Right ventricle myocardium superior (tissue), 1 donor: ENCODE measurements at places on chromosomes 4 and X.

DNA sequence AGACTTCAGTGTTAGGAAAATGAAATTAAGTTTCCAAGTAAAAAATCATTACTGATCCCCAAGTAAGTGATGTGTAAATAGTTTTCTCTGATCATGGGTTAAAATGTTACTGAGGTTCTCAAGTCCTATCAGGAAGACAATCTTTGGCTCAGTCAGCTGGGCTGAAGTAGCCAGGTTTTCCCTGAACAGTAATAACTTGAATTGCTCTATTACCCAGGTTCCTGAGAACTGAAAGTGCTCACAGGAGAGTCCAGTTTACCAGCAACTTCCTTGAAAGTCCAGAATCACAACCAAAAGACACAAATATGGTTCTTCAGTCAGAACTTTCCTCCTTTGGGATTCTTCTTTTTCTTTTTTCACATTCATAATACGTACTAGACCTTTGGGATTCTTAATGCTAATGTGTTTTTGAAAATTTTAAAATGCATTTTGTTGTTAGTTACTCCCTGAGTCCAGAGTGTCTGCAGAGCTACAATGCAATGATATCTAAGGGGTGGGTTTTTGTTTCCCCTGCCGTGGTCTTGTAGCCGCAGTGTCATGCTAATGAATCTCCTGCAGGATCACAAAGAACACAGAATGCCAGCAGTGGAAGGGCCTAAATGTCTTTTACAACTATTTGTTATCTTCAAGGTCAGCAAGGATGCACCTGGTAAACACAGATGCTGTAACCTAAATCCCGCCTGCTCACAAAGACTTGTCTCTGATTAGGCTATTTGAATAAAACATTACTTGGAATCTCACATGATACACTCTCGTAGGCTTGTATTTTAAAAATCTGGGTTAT is 439.8 kb upstream of the NR3C2 start:
- DNase-seq: no peak

DNA sequence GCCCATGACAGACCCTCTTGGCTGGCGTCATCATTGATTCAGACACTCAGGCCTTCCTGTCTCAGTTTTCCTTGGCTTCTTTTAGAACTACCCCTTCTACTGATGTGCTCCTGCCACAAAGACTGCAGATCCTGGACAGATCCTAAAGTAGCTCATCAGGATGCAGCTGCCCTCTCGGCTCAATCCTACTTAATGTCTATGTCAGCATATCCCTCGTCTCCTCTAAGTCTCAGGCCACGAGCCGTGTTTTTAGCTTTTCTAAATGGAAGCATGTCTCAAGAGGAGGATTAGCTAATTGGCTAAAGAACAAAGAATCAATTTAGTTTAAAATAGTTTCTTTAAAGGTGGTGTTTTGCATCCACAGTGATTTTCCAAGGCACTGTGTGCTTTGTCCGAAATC is 447.7 kb downstream of the STIM2 start:
- DNase-seq: no peak

DNA sequence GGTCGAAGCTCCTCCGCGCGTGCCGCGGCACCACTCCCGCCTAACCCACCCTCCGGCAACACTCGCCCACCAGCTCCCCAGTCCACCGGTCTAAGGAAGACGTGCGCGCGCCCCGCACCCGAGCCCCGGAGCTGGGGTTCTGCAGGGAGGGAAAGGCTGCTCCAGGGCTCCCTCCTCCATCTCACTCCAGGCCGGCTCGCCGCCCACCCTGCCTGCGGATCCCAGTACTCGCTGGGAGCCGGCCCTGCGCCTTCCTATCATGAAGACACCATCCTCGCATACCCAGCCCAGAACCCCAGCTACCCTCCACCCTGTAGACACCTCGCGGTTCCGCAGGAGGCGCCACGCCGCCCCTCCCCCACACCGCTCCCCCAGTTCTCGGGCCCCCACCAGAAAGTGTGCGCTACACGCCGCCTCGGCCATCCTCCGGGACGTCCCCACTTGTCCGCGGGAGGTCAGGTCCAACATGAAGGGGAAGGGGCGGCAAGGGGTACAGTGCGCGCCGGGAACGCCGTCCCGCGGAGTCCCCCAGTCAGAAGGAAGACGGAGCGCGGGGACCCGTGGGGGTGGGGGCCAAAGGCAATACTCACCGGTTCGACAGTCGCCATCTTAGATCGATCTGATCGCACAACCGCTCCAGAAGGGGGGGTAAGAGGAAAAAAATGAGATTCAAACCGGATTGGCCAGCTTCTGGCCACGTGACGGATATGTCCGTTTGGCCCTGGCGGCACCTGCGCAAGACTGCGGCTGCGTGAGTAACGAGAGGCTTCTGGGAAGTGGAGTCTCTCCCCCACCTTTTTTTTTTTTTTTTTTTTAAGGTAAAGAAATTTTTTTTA is at the start of gene EIF4E:
EIF4E (minus strand) TSS at position 629 of the 836 bp plus-strand sequence; CDS start at position 608, 21 bp downstream.
- DNase-seq: peak; percentile 99

- no peak for DNase-seq
These were observed 196.0 kb upstream of the TLL1 start for GRCh38 chr4:165677081-165677480.

GRCh38 chrX:118508221-118508620 is 12.6 kb downstream of the DOCK11 start:
- no peak for DNase-seq

GRCh38 chr4:149972407-149972806 is 105.8 kb upstream of the DCLK2 start:
- DNase-seq: no peak

GRCh38 chr4:38939165-38939564 is 71.6 kb downstream of the FAM114A1 start:
- no peak for DNase-seq

DNA sequence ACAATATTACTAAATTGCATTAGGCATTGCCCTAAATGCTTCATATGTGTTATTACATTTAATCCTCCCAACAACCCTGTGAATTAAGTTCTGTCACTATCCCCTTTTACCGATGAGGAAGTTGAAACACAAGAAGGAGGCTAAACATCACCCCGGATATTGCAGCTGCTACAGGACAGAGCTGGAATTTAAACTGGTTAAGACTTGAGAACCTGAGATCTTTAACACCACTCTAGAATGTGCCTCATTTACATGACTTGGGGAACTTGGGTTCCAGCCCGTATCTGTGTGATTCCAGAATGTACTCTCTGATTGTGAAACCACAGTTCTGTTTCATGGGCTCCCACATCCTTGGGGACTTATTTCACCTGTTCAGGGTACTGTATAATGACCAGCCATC is 165.1 kb upstream of the PPARGC1A start:
- no peak for DNase-seq

DNA sequence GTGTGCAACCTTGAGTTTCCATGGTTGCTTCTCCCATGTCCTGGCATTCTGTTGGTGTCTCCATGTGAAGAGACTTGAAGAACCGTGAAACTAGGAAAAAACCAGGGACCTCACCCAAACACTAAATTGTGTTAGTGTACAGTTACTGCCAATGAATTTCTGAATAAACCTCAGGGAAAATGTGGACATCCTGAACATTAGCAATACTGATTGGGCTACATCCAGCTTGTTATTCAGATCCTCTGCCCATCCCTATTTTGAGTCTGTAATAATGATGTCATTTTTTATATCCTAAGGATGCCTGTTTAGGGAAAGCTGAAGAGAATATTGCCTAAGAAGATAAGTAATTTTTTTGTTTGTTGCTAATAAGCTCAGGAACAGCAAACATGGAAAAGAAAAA is 262.7 kb downstream of the TMA16 start:
- DNase-seq: no peak

- no peak for DNase-seq
These were observed 215.3 kb upstream of the CTSO start for GRCh38 chr4:156169011-156169410.

- DNase-seq: no peak
These were observed 738.0 kb upstream of the PITX2 start for GRCh38 chr4:111360906-111361305.

DNA sequence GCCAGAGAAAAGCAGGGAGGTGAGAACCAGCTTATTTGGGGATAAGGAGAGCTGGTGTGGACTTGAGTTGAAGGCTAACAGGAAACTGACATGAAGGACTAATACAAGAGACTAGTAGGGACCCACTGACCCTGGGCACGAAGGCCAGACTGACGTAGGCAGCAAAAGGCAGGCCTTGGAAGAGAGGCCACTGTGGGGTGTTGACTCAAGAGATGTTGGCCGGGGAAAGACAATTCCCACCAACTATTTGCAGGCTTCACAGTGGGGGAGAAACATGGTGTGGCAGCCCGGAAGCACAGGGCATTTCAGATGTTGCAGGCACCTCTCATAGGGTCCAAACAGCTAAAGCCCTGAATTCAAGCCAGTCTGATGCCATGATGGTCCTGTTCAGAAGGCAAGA is 24.4 kb upstream of the MAP3K15 start:
- DNase-seq: no peak

DNA sequence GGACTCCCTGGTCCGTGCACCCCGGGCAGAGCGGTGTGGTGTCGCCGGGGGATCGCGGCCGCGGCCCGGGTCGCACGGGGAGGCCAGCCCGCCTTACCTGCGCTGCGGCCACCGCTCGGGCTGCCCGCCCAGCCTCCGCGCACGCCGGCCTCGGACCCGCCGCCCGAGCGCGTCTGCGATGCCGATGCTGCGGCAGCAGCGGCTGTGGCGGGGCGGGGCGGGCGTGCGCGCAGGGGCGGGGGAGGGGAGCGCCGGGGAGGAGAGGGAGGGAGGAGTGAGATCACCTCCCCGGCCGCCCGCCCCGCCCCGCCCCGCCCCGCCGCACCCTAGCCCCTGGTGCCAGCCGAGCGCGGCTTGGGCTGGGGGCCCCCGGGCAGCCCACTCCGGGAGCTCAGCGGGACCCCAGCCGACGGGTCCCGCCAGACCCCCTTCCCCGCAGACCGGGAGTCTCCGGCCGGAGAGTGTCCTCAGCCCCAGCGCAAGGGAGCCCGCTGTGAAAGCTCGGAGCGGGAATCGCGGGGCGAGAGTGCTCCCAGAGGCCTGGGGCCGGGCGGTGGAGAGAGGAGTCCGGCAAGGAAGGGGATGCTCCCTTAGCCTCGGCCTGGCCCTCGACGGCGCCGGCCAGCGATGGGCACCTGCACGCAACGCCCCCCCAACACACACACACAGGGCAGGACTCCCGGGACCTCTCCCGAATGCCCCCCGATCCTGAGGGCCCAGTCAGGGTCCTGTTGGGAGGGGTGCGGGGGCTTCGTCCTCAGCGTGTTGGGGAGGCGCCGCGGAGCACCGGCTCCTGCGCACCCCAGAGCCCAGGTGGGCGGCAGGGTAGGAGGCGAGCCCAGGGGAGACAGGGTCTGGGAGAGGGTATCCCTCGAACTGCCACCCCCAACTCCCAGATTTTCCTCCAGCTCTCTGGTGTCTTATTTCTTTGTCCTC is at the start of gene L1CAM:
L1CAM (minus strand) TSS at position 206 of the 936 bp plus-strand sequence. CDS start 10,337 bp downstream, outside the sequence.
- DNase-seq: no peak

GRCh38 chr4:19791422-19792123 is 460.1 kb upstream of the SLIT2 start:
- no peak for DNase-seq

DNA sequence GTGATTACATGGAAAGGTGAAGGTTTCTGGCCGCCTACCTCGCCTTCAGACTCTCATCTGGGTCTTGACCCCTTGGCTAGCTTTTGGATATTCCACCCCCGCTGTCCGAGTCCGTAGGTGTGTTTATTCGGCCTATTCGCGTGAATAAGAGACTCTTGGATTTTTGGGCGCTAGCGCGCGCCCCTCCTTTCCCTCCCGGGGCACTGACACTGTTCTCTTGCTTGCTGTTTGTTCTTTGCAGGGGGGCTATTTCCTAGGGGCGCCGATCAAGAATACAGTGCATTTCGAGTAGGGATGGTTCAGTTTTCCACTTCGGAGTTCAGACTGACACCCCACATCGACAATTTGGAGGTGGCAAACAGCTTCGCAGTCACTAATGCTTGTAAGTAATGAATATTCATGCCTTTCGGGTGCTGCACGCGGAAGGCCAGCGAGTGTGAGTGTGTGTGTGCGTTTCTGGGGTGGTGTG is 932 bp downstream of the GRIA2 start:
- DNase-seq: no peak

DNA sequence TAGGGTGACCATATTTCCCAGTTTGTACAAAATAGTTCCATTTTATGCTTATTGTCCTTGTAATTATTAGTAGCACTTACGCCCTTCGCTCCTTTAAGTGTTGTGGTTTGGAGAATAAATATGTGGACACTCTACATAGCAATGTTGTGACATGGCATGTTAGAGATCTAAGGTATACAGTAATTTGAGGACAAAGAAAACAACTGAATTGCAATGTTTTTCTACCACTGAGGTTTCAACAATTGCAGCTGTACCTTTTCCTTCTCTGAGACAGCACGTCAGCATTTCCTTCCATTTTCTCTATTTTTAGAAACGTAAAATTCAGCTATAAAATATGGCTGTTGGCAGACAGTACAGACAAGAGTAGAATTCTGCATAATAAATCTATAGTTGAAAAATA is 323.1 kb downstream of the MAPK10 start:
- DNase-seq: no peak

GRCh38 chr4:10196191-10196590 is 79.6 kb upstream of the WDR1 start:
- no peak for DNase-seq

GRCh38 chr4:87026800-87027495 is 92.1 kb downstream of the AFF1 start:
- DNase-seq: no peak

- DNase-seq: no peak
These were observed 70.9 kb upstream of the UGT2B7 start for GRCh38 chr4:69025191-69025998.

GRCh38 chr4:132981611-132982010 is 167.5 kb upstream of the PCDH10 start:
- DNase-seq: no peak

DNA sequence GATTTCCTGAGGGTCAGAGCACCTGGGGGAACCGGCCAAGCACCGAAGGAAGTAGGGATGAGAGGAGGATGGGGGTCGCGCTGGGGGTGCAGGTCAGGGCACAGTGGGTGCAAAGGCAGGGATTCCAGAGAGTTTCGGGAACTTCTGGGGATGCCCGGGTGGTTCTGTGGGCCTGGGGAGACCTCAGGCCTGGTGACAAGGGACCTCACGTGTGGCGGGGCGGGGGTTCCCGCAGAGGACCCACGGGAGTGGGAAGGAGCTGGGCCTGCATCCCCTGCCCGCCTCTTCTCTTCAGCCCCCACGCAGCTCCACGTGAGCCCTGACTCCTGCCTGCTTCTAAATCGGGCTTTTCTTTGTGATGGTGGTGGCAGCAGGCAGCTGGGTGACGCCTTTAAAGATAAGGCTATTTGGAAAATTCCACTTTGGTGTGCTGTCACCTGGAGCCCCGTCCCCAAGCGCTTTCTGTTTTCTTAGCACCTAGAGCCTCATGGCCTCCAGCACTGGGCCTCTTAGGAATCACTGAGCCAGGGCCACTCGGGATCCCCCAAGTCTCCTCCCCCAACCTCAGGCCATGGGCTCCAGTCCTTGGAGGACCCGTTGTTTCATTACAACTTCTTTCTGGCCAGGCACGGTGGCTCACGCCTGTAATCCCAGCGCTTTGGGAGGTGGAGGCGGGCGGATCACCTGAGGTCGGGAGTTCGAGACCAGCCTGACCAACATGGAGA is 7.1 kb upstream of the TBC1D14 start:
- no peak for DNase-seq

- DNase-seq: no peak
These were observed 197.4 kb upstream of the HS3ST1 start for GRCh38 chr4:11626066-11626465.

GRCh38 chr4:89298155-89298554 is 9.4 kb downstream of the GPRIN3 start:
- DNase-seq: no peak

GRCh38 chrX:153319295-153320046 is 2.1 kb downstream of the PNMA6F start:
- no peak for DNase-seq

GRCh38 chrX:19576742-19577141 is 61.4 kb upstream of the MAP3K15 start:
- DNase-seq: no peak
